AG04449 (cell line): ENCODE measurements at places on chromosomes 1 and 21.

DNA sequence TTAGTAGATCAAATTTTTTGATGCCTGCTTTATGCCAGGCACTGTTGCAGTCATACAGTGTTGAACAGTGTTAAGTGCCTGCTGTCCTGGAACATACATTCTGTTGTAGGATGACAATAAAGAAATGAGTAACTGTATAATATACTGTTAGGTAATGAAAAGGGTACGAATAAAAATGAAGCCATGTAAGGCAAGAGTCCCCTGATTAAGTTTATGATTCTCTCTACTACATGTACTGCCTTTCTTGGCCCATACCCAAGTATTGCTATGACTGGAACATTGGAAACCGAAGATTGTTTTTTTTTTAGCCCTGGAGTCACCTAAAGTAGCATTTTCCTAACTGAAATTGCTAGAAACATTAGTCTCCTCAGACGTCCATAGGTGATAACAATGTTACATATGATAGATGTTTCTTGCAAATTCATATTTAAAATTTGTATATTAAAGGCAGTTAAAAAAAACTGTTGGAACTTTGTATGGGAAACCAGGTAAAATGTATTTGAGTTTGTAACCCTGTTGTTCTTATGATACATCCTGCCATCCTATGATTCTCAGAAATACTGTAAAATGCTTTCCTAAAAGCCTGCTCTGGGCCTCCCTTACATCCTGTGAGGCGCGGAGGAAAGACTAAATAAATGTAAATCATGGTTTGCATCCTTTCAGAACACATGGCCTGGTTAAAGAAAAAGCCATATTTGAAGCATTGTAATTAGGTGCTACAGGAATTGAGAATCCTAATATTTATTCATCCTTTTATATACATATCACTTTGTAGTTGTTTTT lies 5.8 kb downstream of the ATP5PB start:
- DNase-seq, result no peak

- DNase-seq, result no peak
Measured at GRCh38 chr1:244869364-244869827, 5.1 kb upstream of the HNRNPU start.

- DNase-seq, result no peak
Measured at GRCh38 chr21:41647806-41648561, 118.9 kb downstream of the RIPK4 start.

DNA sequence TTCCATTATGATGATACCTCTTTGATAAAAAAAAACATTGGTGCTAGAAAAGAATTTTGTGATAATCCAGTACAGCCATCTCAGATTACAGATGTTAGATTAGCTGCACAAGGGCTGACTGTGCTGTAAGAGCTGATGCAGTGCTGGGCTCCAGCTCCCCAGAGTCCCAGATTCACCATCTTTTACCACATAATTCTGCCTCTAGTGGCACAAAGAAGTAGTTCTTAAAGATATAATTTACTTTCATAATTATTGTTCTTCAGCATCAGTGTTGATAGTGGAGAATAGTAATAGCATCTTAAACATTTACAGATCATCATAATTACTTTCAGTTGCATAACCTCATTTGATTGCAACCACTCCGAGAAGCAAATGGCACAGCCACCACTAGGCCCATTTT lies 262.1 kb downstream of the BRINP2 start:
- no peak for DNase-seq

GRCh38 chr1:24317956-24318614 lies 1.1 kb upstream of the GRHL3 start:
- no peak for DNase-seq

GRCh38 chr1:226606311-226607267 lies 58.0 kb downstream of the STUM start:
- no peak for DNase-seq

GRCh38 chr1:94305704-94306103 lies 68.3 kb upstream of the ARHGAP29 start:
- peak; percentile 44 for DNase-seq

DNA sequence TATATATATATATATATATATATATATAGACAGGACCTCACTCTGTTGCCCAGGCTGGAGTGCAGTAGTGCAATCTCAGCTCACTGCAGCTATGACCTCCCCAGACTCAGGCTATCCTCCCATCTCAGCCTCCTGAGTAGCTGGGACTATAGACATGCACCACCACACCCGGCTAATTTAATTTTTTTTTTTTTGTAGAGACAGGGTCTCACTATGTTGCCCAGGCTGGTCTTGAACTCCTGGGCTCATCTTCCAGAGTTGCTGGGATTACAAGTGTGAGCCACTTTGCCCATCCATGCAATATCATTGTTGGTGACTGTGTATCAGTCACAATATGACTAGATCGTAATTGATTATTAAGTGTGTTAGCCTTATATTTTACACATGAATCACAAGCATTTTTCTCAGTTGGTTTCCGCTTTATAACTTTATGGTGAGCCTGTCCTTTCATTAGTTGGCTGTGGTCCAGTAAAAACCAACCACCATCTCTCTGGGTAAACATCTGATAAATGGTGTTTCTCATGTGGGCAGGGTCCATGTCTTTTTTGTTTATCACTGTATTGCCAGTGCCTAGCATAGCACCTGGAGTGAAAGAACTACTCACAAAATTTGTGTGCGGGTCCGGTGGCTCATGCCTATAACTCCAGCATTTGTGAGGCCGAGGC lies 63.6 kb downstream of the MYOM3 start:
- no peak for DNase-seq

GRCh38 chr1:16224472-16224871 lies 12.0 kb upstream of the ARHGEF19 start:
- no peak for DNase-seq

DNA sequence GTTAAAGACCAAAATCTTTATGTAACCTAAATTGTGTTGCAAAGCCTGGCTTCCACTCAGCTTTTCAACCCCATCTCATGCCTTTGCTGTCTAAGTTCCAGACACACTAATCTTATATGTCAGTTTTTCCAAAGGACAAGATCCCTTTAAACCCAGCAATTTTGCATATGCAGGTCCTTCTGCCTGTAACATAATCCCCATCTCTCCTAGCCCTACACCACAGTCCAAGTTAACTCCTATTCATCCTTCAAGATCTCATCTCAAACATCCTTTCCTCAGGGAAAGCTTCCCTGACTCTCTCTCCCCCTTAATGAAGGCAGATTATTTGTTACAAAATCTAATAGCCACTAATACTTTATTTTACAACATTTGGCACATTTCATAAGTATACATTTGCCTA lies 366.3 kb downstream of the PLPP3 start:
- no peak for DNase-seq

GRCh38 chr1:225709101-225709500 lies 56.2 kb upstream of the ENAH start:
- DNase-seq, result no peak

DNA sequence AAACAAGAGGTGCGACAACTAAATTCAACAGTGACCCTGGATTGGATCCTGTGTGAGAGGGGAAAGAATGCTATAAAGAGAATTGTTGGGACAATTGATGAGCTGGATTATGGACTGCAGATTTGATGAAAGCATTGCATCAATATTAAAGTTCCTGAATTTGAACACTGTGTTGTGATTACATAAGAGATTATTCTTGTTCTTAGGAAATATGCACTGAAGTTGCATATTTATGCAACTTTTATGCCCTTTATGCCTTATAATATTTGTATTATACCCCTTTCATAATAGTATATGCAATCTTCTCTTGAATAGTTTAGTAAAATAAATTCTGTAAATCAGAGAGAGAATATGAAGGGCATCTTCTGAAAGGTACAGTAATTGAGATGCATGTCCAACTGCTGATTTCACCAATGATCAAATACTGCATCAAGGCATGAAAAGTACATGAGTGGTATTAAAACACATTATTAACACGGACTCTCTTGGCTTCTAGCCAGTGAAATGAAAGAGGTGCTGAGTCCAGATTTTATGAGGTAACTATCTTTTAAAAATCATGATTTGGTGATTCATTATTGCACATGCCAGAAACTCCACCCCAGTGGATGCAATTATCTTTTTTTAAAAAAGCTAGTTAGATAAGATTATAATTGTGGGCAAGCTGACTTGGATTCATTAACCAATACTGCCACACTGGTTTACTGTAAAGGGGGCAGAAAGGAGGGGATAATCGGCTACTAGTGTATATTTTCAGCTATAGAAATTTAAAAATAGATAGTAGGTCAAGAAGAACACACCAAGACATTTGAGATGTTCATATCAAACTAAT lies 19.9 kb upstream of the LPAR3 start:
- no peak for DNase-seq

DNA sequence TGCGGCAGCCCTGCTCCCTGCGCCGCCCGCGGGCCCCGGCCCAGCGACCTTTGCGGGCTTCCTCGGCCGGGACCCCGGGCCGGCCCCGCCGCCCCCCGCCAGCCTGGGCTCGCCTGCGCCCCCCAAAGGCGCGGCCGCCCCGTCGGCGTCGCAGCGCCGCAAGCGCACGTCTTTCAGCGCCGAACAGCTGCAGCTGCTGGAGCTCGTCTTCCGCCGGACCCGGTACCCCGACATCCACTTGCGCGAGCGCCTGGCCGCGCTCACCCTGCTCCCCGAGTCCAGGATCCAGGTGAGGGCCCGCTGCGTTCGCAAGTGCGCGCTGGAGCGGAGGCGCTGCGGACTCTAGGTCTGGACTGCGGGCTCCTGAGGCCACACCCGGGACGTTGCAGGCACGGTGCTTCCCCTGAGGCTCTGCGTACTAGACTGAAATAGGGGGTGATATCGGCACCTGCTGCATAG lies 351 bp downstream of the MIXL1 start:
- DNase-seq, result no peak

GRCh38 chr1:242585616-242586359 lies 61.3 kb upstream of the PLD5 start:
- DNase-seq, result no peak

GRCh38 chr1:44090429-44091252 lies 28.0 kb upstream of the KLF17 start:
- no peak for DNase-seq

DNA sequence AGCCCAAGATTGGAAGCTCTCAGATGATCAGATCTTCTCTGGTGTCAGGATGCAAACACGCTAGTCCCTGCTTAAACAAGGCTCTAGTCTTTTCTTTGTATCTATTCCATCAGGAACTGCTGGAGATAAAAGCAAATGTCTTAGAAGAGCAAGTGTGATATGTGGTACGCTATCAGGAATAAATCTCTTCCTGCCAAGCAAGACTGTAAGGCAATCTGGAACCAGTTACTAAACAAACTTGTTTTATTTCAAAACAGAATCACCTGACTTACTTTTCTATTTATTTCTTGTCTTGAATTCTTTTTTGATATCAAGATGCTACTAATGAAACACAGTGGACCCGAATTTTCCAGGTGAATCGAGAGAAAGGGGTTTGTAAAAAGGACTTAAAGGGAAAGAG lies 139.9 kb upstream of the ZNF644 start:
- no peak for DNase-seq

GRCh38 chr21:38597421-38597820 lies 99.1 kb upstream of the ERG start:
- DNase-seq, result no peak
